ENCODE measurements at places on chromosomes 11 and 22. TPM values are rescaled to one million over a fixed set of nuclear protein-coding genes. Genes with fewer than 3 reads are reported as not detected.
A peak's percentile ranks its signal among the peaks of the same experiment; 100 is the strongest.

Gene SLC22A25
- total RNA-seq, result not detected

Gene C11orf87
- not detected for total RNA-seq

DNA sequence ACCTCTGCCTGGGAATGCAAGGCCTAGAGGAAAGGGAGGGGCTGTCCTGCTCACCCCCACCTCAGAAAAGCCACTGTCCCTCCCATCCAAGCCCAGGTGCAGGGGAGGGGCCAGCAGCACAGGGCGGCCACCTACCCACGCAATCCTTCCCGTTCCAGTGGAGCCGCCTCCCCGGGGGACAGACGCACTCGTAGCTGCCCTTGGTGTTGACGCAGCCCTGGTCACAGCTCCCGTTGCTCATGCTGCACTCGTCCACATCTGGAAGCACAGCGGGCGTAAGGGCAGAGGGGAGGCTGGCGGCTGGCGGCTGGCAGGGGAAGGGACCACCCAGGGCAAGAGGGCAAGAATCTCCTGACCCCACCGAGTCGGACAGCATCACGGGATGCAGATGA lies 40.3 kb upstream of the TTLL12 start:
- no peak for DNase-seq

DNA sequence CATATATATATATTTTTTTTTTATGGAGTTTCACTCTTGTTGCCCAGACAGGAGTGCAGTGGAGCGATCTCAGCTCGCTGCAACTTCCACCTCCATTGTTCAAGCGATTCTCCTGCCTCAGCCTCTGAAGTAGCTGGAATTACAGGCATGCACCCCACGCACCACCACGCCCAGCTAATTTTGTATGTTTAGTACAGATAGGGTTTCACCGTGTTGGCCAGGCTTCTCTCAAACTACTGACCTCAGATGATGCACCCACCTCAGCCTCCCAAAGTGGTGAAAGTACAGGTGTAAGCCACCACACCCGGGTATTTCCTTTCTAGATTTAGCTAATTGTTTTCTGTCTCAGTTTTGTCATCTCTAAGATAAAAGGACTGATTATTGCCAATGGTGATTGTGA lies 821.1 kb downstream of the CNTN5 start:
- no peak for DNase-seq

DNA sequence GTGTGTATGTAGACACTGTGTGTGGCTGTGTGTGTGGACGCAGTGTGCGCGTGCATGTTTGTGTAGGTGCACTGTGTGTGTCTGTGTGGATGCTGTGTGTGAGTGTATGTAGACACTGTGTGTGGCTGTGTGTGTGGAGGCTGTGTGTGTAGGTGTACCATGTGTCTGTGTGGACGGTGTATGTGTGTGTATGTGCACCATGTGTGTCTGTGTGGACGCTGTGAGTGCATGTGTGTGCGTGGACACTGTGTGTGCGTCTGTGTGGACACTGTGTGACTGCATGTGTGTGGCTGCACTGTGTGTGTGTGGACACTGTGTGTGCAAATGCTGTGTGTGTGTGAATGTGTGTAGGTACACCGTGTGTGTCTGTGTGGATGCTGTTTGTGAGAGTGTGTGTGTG lies 10.3 kb downstream of the TRPM5 start:
- peak; percentile 33 for DNase-seq
